Stimulated activated CD4-positive, alpha-beta T cell treated with anti-CD3 and anti-CD28 coated beads, Interleukin-12 subunit alpha, Interleukin-12 subunit beta, amount 100 ng/mL, for 48 hours (primary cell): ENCODE measurements at places on chromosomes 3 and 15.

- DNase-seq, result no peak
Observed at GRCh38 chr15:54064365-54064764, 86.1 kb downstream of the UNC13C start.

- DNase-seq, result no peak
Observed at GRCh38 chr15:71683411-71684274, 126.7 kb upstream of the NR2E3 start.

- DNase-seq, result no peak
Observed at GRCh38 chr15:34620142-34620541, 36.7 kb upstream of the GOLGA8B start.

GRCh38 chr3:172608575-172608974 lies 85.3 kb upstream of the TNFSF10 start:
- DNase-seq, result no peak

DNA sequence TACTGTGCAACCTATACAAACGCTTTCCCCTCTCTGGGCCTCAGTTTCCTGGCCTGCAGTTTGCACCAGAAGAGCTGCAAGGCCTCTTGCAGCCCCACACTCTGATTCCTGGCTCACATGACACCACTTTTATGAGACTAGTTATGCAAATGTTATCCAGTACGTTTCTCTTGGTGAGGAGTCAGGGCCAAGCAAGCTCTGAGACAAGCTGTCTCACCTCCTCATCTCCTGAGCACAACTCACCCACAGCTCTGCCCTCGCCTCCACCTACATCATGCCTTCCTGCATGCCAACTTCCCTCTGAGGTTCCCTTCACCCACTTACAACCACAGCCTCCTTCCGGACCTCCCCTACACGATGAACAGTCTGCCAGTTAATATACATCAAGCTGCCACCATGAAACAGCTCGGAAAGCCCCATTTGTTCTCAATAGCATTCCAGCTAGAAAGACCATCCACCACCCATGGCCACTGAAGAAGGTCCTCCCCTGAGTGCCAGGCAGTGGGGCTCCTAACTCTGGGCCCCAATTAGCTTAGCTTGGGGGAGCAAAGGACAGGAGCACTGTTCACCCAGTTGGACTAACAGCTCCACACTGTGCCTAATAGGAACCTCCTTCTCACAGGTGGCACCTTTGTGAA lies 25.0 kb downstream of the CRYGS start:
- DNase-seq, result no peak

DNA sequence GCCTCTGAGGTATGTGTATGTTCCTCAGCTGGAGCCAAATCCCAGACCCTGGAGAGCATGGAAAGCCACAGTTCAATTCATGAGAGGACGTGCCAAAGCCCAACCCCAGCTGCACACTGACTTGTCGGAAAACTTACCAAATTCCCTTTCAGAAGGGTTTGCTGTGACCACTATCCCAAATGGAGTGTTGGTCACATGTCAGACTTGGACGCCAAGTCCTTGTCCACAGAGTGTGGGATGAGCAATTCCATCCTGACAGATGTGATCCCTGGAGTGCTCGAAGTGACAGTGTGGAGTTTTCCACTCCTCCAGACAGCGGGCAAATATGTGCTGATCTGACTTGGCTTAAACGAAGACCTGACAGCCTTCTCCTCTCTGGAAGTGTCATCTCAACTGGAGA lies 71.2 kb downstream of the RORA start:
- no peak for DNase-seq

DNA sequence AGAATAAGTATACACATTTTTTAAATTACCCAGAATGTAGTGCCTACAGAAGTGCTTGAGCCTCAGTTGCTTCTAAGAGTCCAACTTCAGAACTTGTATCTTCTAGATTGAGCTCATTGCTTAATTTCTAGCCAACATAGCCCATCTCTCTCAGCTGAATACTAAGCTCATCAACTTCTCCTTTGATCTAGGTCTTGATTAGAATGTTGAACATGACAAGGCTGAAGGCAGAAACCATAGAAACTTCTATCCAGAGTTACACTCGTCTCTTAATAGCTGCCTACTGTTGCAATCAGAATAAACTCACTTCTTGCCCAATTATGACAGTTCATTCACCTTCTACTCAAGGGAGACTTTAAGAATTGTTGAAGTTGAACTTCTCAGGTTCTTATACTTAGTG lies 327.3 kb upstream of the THBS1 start:
- no peak for DNase-seq

- DNase-seq, result no peak
Observed at GRCh38 chr15:89486726-89487050, 9.7 kb downstream of the RHCG start.
